ENCODE measurements at places on chromosomes 7 and 10.

DNA sequence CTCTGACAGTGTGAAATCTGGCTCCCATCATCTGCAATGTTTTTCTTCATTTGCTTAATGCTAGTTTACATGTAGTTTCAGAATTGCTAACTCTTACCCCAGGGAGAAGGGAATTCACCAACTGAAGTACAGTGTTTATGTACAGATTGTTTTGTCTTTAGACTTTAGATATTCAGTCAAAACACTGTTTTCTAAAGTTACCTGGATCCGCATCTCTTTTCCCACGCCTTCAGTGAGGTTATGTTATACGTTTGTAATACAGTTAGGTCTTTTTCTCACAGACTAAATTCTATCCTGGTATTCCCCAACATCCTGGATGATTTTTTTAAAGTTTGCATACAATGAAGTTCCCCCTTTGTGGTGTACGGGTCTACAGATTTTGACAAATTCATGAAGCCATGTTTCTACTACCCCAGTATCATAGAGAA, 3.2 kb upstream of the LYZL1 start:
- DNase-seq = no peak

DNA sequence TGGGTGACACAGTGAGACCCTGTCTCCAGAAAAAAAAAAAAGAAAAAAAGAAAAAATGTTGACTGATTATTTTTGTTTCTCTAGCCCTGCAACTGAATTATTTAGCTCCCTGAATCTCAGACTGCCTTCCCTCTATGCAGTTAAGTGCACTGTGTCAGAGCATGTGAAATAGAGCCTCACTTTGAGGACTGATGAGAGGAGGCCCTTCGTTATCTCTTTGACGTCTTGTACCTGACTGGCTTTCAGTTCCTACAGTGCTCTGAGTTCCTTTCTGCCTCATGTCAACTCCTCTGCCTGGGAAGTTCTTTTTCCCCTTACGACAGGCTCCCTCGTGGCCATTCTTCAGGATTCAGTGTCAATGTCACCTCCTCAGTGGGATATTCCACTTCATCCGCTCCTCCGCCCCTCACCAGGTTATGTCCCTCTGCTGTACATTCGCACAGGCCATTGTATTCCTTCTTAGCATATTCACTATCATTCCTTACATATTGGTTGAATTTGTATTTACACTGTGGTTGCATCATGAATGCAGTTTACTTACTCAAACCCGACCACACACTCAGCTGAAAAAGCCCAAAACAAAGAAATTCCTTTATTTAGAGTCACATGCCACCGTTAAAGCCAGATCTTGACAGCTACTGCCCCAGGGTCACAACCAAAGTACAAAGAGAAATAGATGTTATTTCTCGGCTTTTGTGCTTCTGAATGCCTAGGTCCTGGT, 18.1 kb upstream of the CAMK2G start:
- no peak for DNase-seq

GRCh38 chr10:102085336-102085735, 20.2 kb downstream of the HPS6 start:
- no peak for DNase-seq

GRCh38 chr10:105855791-105856190, 1214.7 kb downstream of the SORCS3 start:
- DNase-seq = no peak

DNA sequence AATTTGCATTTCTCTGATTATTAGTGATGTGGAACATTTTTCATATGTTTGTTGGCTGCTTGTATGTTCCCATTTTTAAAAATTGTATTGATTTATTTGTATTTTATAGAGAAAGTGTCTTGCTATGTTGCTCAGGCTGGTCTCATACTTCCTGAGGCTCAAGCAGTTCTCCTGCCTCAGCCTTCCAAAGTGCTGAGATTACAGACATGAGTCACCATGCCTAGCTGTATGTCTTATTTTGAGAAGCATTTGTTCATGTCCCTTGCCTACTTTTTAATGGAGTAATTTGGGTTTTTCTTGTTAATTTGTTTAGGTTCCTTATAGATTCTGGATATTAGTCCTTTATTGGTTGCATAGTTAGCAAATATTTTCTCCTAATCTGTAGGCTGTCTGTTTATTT, 214.2 kb upstream of the KAT6B start:
- DNase-seq = no peak

DNA sequence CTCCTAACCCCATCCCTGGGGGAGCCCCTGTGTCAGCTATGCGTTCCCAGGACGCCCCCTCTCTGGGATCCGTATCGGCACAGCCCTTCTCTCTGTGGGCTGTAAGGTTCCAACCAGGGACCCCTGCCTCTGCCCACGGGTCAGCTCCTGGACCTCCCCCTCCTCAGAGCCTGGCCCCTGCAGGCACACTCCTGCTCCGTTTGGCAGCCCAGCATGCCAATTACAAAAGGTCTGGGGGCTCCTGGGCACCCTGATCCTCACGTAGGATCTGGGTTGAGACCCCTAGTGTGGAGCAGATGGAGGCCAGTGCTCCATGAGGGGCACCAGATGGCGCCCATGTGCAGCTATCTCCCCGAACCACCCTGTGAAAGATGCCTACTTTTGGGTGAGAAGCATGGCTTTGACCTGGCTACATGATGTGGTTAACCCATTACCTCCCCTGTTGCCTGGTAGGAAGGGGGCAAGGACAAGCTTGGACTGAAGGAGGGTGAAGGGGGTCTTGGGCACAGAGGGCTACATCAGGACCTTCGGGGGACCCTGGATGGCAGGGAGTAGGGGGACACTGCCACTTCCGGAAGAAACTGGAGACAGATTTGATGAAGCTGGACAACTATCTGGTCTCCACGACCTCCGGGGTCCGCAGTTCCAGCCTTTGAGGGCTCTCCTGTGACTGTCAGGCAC, 9.0 kb downstream of the TACR2 start:
- DNase-seq = no peak

- DNase-seq = no peak
Measured at GRCh38 chr7:39285256-39285655, 280.9 kb upstream of the YAE1 start.

GRCh38 chr7:117017702-117018266, 64.5 kb downstream of the ST7 start:
- DNase-seq = no peak

GRCh38 chr10:61470740-61471139, 17.6 kb upstream of the TMEM26 start:
- DNase-seq = no peak

DNA sequence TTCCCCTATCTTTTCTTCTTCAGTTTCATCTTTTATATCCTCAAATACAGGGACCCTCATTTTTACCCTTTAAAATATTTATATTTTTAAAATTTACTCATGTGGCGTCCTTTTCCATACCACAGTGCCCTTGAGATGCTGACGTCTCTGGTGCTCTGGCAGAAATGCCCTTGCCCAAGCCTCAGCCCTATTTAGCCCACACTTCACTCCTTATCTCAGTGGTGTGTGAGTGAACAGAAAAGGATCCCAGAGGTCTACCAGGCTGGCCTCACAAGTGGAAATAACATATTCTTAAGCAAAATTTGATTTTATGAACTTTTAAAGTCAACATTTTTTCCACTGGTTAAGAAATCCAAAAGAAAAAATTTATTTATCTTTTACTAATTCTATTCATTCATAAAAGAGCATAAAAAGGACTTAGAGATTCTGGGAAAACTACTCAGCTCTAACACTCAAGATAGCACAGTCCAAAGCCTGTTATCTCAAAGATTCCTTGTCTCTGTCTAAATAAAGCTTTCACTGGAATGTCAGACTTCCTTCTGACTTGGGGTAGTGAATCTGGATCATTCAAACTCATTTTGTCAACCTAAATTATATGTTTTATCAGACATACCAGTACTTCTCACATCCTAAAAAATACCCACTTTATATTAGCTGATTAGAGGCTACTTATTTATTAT, at the start of gene NEBL:
TSS of gene NEBL (minus strand) at position 166 of the 680 bp plus-strand sequence. CDS start at position 60, 106 bp downstream.
- no peak for DNase-seq

GRCh38 chr10:71207578-71207977, 4.8 kb upstream of the UNC5B start:
- no peak for DNase-seq

DNA sequence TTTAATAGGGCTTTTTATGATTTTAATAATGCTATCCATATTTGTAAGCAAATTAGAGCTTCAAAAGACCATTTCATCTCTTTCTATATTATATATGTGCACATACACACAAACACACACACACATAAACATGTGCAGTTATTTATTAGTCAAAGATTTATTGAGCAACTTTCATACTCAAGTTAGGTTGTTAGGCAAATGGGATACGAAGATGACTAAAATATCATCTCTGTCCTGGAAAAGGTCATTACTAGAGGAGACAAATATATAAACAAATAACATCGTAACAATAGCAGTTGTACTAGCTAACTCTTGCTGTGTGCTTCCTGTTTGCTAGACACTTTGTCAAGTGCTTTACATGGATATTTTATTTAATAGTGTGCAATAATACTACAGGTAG, 307.9 kb downstream of the SNX13 start:
- DNase-seq = no peak

DNA sequence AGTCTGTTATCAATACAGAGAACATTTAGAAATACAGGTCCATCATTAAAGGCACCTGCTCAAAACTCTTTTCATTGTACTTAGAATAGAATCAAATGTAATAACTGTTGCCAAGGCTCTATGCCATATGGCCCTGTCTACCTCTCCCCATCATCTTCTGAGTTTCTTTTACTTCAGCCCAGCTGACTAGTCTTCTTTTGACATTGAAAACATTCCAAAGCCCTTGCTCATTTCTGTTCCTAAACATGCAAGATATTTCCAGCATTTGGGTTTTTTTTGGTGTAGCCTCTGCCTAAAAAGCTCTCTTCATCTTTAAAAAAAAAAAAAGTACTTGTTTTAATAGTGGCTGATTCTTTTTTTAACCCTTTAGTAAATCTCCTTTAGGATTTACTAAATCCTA, 165.5 kb upstream of the SMIM30 start:
- no peak for DNase-seq

- no peak for DNase-seq
Measured at GRCh38 chr10:27658788-27659187, 86.8 kb downstream of the MKX start.

- no peak for DNase-seq
Measured at GRCh38 chr10:50219646-50220045, 31.7 kb downstream of the ASAH2 start.

- DNase-seq = no peak
Measured at GRCh38 chr10:76583711-76584161, 1053.9 kb downstream of the KCNMA1 start.

DNA sequence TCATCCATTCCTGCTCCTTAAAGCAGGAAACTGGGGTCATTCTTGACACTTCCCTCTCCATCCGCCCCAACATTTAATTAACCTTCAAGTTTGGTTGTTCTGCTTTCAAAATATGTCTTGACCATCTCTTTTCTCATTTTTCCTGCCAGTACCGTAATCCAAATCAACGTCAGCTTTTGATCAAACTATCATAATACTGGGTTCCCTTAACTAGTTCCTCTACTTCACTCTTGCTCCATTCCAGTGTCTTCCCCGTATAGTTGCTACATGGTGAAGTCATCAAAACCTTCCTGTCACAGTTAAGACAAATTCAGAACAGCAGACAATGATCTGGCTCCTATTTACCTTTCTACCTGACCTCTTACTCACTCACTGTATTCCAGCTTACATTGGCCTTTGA, 6.6 kb upstream of the KLF14 start:
- no peak for DNase-seq

DNA sequence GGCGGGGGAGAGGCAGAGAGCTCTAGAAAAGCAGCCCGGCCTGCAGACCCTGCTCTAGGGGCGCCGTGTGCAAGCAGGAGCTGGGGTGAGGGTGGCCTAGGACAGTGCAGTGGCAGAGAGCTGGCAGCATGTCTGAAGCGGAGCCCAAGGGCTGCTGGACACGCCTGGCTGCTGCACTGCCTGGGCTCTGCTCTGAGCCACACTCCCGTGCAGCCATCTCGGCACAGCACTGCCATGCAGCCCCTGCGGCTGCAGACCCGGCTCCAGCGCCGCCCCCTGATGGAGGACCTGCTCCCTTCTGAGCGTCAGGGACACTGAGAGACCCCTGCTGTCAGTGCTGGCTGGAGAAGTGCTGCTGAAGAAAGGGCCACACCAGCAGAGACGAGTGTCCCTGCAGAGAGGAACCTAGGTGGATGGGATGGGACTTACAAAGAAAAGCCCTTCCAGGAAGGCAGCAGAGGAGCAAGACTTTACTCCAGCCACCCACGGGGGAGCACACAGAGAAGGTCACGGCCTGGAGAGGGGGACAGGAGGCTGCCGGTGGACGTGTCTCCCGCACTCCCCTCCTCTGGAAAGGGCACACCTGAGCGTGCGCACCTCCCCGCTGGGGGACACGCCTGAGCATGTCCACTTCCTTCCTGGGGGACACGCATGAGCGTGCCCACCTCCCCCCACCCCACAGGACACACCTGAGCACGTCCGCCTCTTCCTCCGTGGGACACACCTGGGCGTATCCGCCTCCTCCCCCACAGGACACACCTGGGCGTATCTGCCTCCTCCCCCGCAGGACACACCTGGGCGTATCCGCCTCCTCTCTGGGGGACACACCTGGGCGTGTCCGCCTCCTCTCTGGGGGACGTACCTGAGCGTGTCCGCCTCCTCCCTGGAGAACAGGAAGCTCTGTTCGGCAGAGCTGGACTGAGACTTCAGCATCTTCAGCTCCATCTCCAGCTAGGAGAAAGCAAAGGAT, 252.9 kb downstream of the MAD1L1 start:
- no peak for DNase-seq
